ENCODE measurements at places on chromosomes 12 and 14. TPM values are rescaled to one million over a fixed set of nuclear protein-coding genes. Genes with fewer than 3 reads are reported as not detected.

Gene VRTN
- total RNA-seq = not detected

DNA sequence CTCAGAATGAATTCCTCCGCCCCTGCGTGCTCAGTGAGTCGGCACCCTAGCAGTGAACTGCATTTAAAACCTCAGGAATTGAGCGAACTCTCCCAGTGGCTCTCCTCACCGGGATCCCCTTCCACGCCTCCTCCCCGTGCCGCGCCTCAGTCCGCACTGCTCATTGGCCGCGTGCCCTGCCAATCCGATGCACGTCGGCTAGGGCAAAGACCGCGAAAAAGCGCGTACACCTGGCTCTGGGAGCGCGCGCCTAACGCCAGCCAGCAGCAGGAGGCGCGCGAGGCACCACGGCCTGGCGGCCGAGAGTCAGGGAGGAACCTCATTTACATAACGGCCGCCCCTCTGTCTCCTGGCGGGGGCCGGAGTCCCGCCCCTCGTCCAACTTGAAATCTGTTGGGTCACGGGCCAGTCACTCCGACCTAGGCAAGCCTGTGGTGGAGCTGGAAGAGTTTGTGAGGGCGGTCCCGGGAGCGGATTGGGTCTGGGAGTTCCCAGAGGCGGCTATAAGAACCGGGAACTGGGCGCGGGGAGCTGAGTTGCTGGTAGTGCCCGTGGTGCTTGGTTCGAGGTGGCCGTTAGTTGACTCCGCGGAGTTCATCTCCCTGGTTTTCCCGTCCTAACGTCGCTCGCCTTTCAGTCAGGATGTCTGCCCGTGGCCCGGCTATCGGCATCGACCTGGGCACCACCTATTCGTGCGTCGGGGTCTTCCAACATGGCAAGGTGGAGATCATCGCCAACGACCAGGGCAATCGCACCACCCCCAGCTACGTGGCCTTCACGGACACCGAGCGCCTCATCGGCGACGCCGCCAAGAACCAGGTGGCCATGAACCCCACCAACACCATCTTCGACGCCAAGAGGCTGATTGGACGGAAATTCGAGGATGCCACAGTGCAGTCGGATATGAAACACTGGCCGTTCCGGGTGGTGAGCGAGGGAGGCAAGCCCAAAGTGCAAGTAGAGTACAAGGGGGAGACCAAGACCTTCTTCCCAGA lies at the start of gene HSPA2:
Gene HSPA2 (plus strand): TSS at position 534 of the 995 bp plus-strand sequence. CDS start 109 bp downstream, at position 643.
- DNase-seq = peak; percentile 98
- H3K27me3 ChIP-seq = no peaks in the 10 kb centered on the region
- peaks cover 28% of the 10 kb centered on the region for H3K36me3 ChIP-seq
- H3K4me1 ChIP-seq = peaks cover 9% of the 10 kb centered on the region

GRCh38 chr12:29691161-29691854 lies 92.4 kb downstream of the TMTC1 start:
- H3K36me3 ChIP-seq = no peaks in the 10 kb centered on the region
- no peak overlapping the region for H3K4me3 ChIP-seq
- no peak overlapping the region for H3K27ac ChIP-seq
- DNase-seq = no peak
- H3K4me1 ChIP-seq = no peaks in the 10 kb centered on the region

- no peaks in the 10 kb centered on the region for H3K36me3 ChIP-seq
- H3K4me1 ChIP-seq = no peaks in the 10 kb centered on the region
- no peak overlapping the region for H3K4me3 ChIP-seq
- H3K27ac ChIP-seq = no peak overlapping the region
These were observed 178.9 kb upstream of the FKBP4 start for GRCh38 chr12:2615665-2616402.

DNA sequence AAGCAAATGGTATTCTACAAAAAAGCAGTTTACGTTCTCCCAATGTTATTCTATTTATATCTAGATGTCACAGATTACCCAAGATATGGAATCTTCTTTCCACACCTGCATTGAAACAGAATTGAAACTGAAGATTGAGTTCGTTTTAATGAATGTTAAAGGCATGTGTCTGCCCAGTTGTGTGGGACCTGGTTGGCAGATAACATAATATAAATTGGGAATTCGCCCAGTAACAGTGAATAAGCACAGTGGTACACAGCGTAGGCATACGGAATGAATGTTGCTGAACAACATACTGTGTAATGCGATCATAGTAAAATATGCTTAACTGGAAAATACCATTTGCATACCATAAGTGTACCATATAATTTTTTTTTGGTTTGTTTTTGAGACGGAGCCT lies 4.3 kb downstream of the KHNYN start:
- no peaks in the 10 kb centered on the region for H3K27me3 ChIP-seq
- H3K4me1 ChIP-seq = peaks cover 18% of the 10 kb centered on the region
- DNase-seq = no peak
- no peak overlapping the region for H3K4me3 ChIP-seq
- peaks cover 71% of the 10 kb centered on the region for H3K36me3 ChIP-seq

DNA sequence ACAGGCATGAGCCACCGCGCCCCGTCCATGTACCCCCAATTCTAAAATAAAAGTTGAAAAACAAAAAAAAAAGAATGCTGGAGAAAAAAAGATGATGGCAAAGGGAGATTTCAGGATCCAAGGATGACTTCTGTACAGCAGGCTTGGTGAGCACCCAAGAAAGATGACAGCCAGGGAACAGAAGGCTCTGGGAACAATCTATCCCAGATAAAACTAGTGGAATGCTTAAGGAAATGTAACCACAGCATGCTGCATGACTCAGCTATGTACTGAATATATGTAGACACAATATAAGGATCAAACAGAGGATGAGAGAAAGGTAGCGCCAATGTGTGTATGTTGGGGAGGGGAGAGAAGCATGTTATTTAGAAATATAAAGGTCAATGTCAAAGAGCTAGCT lies 123.7 kb upstream of the TMTC1 start:
- H3K4me3 ChIP-seq = no peak overlapping the region
- no peaks in the 10 kb centered on the region for H3K36me3 ChIP-seq
- peaks cover 20% of the 10 kb centered on the region for H3K27me3 ChIP-seq
- DNase-seq = no peak
- H3K27ac ChIP-seq = no peak overlapping the region
